Panc1 (cell line): ENCODE measurements at places on chromosomes 11 and 22. TPM values are rescaled to one million over a fixed set of nuclear protein-coding genes. Genes with fewer than 3 reads are reported as not detected.

Gene RAG2
- 0.10 TPM for total RNA-seq

Gene OR52E8
- not detected for total RNA-seq

Gene MFRP
- not detected for total RNA-seq

Gene CALCA
- total RNA-seq: not detected

Gene DDIAS
- total RNA-seq: 22.9 TPM

Gene MRPL16
- 41.8 TPM for total RNA-seq

Gene MYO7A
- total RNA-seq: 1.3 TPM

Gene P4HA3
- 1.3 TPM for total RNA-seq

Gene VSIG10L2
- total RNA-seq: not detected

Gene OR2D2
- total RNA-seq: 0.49 TPM

Gene ADAMTS8
- 0.15 TPM for total RNA-seq

Gene TMEM151A
- 11.0 TPM for total RNA-seq

Gene BTG4
- not detected for total RNA-seq

Gene GGA1
- total RNA-seq: 45.4 TPM

Gene HTR3A
- total RNA-seq: 0.21 TPM

Gene OR5B12
- not detected for total RNA-seq

Gene GAL3ST1
- 1.1 TPM for total RNA-seq

Gene ADM2
- 3.9 TPM for total RNA-seq

Gene UQCC3
- 7.4 TPM for total RNA-seq

Gene KIRREL3
- total RNA-seq: 0.36 TPM

Gene POTEH
- not detected for total RNA-seq

Gene CCDC89
- total RNA-seq: 1.7 TPM

Gene RFPL1
- total RNA-seq: not detected
